Frontal cortex (tissue), 4 donors: ENCODE measurements at places on chromosomes 3 and 15.

- DNase-seq: no peak
Measured at GRCh38 chr3:33438284-33438668, 1.9 kb downstream of the UBP1 start.

DNA sequence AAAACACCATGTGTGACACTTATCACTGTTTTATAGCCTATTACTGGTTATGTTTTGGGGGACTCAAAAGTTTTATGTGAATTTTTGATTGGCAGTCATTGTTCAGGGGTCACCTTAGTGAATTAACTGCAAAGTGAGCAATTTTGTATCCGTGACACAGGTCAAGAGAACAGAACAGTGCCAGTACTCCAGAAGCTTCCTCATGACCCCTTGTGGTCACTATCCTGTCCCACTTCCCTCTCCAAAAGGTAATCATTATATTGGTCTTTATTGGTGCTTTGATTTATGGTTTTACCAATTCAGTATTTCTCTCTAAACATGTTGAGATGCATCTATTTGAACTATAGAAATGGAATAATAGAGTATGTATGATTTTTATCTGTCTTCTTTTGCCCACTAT, 107.1 kb downstream of the STT3B start:
- DNase-seq: no peak

- DNase-seq: no peak
Measured at GRCh38 chr3:193842832-193843473, 249.9 kb downstream of the OPA1 start.

DNA sequence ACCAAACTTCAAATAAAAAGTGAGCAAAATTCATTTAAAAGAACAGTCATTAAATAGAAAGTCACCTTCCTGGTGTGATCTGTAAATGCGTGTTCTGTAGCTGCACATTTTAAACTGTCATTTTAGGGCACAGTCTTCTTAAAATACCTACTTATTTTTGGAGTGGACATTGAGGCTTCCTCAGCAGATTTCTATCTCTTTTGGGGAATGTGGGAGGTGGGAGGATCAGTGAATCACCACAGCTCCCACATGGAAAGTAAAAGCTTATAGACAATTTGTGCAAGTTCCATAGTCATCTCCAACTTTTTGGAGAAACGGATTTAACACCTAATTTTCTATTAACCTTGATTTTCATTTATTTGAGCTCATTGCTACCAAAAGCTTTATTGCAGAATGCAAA, 21.0 kb upstream of the MOBP start:
- DNase-seq: no peak

DNA sequence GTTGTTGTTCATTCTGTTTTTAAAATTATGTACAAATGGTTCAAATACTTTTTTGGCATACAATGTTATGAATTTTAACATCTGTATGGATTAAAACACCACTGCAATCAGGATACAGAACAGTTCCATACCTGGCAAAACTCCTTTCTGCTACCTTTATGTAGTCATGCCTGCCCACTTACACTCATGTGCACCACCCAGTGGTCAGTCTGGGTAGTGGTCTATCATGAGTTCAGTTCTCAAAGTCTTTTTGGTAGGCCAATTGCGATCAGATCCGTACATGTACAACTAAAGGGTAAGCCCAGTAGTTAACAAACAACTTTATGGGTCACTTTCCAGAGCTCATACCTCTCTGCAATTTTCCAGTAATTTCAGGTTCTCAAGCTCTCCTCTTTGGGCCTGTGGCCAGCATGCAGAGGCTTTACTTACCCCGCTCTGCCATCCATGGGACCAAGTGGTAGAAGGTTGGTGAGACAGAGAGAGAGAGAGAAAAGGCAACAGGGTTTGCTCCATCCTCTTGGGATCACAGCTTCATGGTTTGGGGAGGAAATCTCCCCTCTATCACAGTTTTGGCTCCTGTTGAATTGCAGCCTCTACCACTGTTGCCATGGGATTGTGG, 63.9 kb upstream of the FAM98B start:
- DNase-seq: no peak
